ENCODE measurements at places on chromosomes 1 and 21. TPM values are rescaled to one million over a fixed set of nuclear protein-coding genes. Genes with fewer than 3 reads are reported as not detected.

Gene INPP5B
- 5.0 TPM for total RNA-seq

Gene LCE2C
- total RNA-seq, result not detected

Gene MYBPH
- not detected for total RNA-seq

Gene OVAAL
- total RNA-seq, result not detected

Gene AIM2
- total RNA-seq, result not detected

Gene DENND2C
- 0.52 TPM for total RNA-seq
